GDM1 (cell line): ENCODE measurements at places on chromosomes 11 and 22.

GRCh38 chr22:42233879-42234278 is 36.6 kb downstream of the TCF20 start:
- DNase-seq = no peak

DNA sequence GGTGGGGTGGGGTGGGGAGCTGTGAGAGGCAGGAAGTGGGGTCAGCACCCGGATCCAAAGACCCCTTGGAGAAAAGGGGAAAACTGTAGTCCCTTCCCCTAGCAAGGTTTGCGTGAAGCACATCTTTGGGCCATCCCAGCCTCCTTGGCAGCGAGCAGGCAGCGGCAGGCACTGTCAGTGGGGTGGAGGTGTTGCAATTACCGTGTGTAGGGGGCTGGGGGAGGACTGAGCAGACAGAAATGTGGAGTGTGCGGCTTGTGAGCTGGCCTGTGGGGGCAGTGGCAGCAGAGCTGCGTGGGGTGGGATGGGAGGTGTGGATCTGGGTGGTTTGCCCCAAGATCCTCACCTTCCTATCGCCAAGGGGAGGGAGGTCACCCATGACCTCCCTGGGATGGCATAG is 16.4 kb downstream of the DAGLA start:
- DNase-seq = no peak

DNA sequence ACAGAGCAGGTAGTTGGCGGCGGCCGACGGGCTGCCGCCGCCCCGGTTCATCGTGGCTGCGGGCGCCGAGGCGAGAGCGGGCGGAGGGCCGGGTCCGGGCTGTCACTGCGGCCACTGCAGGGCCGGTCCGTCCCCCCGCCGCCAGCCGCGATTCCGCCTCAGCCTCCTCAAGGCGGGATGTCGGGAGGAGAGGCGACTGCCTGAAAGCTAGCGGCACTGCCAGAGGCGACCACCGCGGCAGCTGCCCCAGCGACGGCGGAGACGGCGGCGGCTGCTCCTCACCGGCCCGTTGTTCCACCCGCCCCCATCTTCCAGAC is 234 bp downstream of the SESN3 start:
- no peak for DNase-seq

GRCh38 chr11:45001466-45002165 is 50.9 kb upstream of the TP53I11 start:
- no peak for DNase-seq

DNA sequence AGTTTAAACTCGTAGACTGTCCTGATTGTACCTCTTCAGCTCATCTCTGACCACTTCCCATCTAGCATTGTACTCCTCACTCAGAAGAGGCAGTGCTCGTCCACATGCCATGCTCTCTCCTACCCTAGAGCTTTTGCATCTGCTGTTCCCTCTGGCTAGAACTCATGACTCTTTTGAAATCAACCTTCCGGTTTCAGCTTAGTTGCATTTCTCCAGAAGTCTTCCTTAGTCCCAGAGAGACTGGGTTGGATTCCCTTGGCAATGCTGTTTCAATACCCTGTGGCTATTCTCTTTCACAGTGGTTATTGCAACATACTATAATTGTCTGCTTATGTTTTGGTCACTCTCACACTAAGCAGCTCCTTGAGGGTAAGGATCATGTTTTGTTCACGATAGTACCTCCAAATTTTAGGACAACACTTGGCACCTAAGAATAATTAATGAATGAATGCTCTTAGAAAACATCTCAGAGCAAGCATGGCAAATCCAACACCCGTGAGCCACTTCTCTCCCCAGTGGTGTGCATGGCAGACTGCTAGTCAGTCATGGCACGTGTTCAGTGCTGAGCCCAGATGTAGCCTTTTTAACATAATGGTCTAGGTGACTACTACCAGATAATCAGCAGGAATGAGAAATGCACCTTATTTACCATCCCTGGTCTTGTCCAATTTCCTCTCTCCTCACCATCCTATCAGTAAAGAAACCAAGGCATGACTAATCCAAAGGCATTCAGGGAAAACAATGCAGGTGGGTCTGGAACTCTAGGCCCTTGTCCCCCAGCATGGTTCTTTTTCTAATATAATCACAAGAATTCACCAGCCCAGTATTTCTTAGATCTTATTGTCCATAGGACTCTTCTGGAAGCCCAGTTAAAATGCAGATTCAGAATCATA is 14.5 kb downstream of the SEPTIN3 start:
- no peak for DNase-seq

GRCh38 chr11:12787847-12788246 is 113.6 kb downstream of the TEAD1 start:
- no peak for DNase-seq

GRCh38 chr22:28019360-28019759 is 100.3 kb upstream of the PITPNB start:
- no peak for DNase-seq
